ENCODE measurements at places on chromosomes 6 and 20.

- no peak for DNase-seq
These were observed 116.7 kb downstream of the CD164 start for GRCh38 chr6:109265530-109265929.

DNA sequence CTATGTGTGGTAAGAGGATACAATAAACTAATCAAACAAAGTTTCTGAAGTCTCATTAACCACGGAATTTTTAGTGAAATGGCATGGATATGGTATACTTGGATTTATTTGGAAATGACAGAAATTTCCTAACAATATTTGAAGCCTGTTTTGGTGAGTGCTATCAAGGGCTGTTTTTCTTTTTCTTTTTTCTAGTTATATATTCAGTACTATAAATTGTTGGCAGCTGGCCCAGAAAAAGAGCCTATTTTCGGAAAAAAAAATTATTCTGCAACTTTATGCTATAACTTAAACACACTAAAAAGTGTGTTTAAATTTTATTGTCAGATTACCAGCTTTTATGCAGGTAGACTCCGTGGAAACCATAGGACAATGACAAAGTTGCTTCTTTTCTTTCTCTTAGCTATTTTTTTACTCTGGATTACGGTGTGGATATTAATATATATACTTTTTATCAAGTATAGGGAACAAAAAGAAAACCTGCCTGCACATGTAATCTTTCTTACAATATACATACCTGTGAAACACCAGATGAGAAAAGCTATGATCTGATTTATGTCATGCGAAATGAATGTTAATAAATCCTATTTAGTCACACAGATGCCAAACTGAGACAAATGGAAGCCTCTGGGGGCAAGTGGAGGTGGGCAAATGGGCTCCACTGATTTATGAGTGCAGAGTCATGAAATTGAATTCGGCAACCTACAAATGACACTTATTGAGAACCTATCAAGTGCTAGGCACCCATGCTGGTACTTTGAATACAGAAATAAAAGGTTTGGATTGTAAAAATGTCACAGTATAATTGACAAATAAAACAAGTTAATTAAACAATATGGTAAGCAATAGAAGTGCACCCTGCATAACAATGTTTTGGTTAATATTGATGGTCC is 919.5 kb upstream of the FLRT3 start:
- DNase-seq, result no peak

- DNase-seq, result no peak
These were observed 58.0 kb downstream of the TBXT start for GRCh38 chr6:166109608-166110007.

GRCh38 chr20:47611785-47612184 is 110.1 kb downstream of the NCOA3 start:
- DNase-seq, result no peak

- no peak for DNase-seq
These were observed 65.8 kb downstream of the MAP3K4 start for GRCh38 chr6:161057103-161058091.

- DNase-seq, result no peak
These were observed 25.6 kb upstream of the CHMP4B start for GRCh38 chr20:33785503-33785902.

DNA sequence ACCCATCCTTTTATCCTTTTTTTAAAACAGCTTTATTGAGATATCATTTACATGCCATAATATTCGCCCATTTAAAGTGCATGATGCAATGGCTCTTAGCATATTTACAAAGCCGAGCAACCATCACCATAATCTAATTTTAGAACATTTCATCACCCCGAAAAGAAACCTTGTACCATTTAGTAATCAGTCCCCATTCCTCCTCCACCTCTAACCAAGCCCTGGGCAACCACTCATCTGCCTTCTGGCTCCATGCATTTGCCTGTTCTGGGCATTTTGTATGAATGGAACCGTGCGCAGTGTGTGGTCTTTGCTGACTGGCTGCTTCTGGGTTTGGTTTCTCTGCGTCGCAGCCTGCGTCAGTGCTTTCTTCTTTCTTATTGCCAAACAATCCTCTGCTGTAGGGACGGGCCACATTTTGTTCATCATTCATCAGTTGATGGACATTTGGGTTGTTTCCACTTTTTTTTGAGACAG is 10.2 kb upstream of the EEF1A2 start:
- no peak for DNase-seq

DNA sequence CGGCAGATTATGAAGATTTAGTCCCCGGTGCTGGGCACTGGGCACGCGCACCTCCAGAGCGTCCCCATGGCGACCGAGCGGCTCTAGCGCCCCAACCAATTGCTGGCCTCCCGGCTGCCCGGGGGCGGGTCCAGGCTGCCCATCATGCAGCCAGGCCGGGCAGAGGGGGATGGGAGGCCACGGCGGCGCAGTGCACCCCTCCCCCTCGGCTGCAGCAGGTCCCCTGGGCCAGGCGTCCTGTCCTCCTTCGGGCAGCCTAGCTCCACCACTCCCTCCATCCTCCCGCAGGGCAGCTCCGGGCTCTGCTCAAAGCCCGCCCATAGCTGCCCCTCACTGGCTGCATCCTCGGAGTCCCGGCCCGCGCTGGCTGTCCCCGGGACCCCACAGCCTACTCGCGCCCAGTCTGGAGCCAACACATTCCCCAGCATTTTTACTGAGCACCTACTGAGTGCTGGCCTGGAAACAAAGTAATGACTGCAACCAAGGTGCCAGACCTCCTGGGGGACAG is 99.4 kb downstream of the ASXL1 start:
- no peak for DNase-seq

DNA sequence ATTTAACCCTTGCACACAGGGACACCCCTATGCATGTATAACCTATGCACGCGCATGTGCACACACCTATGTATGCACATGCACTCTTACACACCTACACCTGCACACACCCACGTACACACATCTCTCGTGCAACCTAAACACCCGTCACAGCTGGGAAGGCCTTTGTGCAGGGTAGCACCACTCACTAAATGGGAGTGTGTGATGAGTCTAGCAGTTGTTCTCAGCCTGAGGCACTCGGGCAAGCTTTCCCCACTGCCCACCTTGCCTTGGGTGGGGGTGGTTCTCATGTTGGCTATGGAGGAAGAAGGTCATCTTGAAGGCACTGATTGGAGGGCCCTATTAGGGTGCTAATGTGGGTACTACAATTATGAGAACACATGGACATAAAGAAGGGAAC is 85.8 kb downstream of the DLL1 start:
- no peak for DNase-seq

DNA sequence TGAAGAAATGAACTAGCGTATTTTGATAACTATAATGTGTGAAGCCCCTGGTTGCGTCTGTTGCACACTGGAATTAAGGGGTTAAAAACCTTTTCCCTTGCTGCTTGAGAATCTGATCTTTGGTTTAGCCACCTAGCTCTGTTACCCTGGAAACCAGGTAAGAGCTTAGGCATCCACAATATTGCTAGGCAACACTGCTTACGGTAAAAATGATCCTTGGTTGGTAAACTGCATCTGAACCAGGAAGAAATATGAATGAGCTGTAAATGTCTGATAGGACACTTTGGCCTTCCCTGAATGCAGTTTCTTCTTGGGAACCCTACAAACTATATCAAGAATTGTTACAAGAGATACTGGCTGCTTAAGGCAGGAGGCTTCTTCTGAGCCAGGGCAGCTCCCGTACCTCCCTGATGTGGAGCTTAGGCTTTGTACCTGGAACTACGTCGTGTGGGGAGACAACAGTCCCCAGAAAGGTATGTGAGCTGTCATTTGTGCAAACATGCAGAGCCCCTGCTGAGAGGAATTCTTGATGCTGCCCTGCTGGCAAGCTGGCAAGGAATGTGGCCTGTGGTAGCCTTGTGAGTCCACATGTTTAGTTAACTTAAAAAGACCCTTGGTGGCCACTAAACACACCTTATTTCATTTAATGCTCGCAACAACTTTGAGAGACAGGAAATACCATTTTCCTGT is 18.4 kb downstream of the UBE3D start:
- no peak for DNase-seq

DNA sequence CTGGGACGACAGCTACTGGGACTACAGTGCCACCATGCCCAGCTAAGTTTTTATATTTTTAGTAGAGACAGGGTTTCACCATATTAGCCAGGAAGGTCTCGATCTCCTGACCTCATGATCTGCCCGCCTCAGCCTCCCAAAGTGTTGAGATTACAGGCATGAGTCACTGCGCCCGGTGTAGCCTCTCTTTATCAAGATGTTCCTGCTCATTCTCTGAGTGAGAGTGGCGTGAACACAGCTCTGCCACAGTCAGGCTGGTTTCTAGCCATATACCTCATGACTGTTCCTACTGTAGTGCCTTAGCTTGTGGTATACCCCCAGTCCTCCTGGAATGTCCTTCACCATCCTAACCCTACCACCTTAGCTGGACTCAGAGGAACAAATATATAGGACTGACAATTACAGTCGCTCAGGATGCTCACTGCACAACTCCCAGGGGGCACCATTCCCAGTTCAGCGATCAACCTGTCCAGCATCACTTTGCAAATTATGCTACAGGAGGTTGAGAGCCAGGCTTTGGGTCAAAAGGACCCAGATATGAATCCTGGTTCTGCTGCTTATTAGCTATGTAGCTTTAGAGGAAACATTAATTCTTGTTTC is 86.3 kb downstream of the CHMP4B start:
- DNase-seq, result no peak

- DNase-seq, result no peak
These were observed 288.8 kb downstream of the BTBD9 start for GRCh38 chr6:38350942-38351341.

DNA sequence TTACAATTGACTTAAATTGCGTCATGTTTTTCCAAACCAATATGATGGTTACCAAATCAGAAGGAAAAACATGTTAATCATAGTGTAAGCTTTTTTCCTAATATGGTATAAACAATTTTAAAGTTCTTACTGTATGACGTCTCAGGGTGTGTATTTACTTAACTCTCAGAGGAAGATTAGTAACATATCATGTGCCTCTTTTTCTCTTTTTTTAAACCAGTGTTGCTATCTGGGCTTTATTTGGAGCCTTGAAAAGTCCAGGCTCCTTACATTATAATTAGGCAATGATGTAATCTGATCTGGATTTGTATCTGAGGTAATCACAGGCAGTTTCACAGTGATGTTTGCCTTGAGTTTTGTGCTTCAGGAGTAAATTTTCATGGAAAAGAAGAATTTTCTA is 20.4 kb upstream of the RAB23 start:
- peak; percentile 22 for DNase-seq

DNA sequence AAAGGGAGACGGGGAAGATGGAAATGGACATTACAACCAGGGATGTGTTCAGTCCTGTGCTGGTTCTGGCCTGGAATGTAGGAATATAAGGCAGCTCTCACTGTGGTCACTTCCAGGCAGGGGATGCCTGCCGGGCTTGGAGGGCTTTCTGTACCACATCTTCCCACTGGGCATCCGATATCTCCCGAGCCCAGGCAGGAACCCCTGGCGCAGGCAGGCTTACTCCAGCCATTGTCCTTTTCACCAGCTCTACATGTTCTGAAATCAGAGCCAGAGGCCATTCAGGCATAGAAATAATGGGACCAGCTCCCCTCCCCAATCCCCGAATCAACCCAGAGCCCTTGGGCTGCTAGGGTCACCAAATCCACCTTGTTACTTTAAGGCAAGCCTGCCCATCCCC is 1.4 kb downstream of the MEA1 start:
- DNase-seq, result no peak

DNA sequence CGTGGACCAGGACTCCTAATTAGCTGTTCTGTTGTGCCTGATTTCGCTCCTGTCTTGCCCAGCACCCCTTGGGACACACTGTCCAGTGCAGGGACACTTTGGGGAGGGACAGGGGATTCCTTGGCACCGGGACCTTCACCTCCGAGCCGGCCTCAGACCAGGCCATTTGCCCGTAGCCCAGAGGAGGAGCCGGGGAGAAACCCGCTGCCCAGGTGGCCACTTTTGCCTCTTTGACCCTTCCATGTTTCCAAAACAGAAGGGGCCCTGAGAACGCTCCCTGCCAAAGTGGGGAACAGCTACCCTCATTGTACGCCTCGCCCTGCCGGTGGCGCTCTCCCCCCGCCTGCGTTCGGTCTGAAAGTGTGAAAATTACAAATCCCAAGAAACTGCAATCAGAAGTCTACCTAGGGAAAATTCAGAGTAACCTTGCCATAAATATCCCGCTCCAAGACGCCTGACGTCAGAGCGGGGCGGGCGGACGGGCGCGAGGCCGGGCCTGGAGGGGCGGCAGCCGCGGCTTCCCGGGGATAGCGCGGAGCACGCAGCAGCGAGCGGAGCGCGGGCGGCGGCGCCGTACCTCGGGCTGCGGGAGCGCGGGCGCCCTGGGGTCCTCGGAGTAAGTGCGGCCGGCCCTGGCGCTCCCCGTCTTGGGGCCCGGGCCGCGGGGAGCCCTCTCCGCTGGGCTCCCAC is at the start of gene DAAM2:
Gene DAAM2 (plus strand): TSS at position 527 of the 690 bp plus-strand sequence. CDS start 63,927 bp downstream, outside the sequence.
- DNase-seq, result no peak

GRCh38 chr6:108435391-108435790 is 125.3 kb upstream of the FOXO3 start:
- DNase-seq, result no peak

GRCh38 chr6:72654071-72654621 is 32.3 kb downstream of the KCNQ5 start:
- DNase-seq, result no peak

DNA sequence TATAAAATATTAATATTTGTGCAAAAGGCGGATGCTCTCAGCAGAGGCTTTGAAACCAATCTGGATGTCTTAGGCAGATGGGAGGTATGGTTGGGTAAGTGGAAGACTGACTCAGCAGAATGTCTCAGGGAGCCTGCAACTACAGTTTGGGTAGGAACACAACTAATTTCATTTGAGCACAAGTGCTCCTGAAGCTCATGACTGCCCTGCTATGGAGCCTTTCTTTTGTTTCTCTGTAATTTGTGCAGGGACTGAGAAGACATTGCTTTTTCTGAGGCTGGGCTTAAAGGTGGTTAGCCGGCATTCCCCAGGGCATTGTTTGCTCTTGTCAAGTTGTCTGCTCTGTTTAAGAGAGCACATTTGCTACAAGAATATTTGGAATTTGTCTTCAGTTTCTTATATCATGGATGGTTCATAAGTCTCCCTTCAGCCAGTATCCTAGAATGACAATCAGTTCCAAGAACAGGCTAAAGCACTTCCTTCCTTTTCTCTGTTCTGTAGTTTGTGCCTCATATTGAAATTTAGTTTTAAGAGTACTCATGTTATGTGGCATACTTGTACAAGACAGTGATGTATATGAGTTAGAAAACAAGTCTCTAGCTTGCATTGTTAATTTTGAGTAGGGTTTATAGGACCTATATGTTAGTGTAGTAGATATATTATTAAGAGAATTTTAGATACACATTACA is 208.3 kb downstream of the ZFAND3 start:
- DNase-seq, result no peak

DNA sequence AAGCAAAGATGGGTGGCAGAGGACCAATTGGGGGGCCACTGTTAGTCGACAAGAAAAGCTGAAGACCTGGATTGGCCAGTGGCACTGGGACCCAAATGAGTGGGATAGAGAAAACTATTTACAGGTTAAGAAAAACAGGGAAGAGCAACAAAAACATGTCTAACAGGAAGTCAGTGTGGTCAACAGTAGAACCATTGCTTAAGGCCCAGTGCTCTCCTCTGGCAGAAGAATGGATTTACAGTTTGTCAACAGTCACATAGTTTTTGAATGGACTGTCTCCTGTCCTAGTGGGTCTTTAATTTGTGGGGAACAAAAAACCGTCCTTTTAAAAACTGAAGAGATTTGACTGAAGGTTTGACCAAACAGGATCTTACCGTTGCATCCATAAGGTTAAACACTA is 12.1 kb upstream of the WTAP start:
- no peak for DNase-seq

GRCh38 chr20:18090044-18090443 is 32.3 kb upstream of the OVOL2 start:
- no peak for DNase-seq
